ENCODE measurements at places on chromosomes 16 and 17.
A peak's percentile ranks its signal among the peaks of the same experiment; 100 is the strongest.

DNA sequence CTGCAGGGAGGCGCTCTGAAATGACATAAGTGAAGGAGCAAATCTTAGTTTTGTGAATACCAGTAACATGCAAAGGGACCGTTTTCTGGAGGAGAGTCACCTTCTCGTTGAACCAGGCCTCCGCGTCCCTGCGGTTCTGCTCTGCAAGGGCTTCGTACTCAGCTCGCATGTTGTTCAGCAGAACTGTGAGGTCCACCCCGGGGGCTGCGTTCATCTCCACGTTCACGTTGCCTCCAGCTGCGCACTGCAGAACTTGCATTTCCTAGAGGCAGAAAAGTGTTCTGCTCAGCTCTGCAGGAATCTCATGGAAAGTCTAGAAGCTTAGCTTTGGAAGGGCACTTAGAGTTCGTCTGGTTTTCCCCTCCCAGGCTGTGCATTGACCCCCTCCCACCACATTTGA is 4.1 kb downstream of the KRT25 start:
- no peak for DNase-seq

- no peak for DNase-seq
These were observed 15.0 kb downstream of the ATP2A1 start for GRCh38 chr16:28893291-28893690.

GRCh38 chr16:4733211-4733742 is 794 bp downstream of the ANKS3 start:
- DNase-seq, result no peak

DNA sequence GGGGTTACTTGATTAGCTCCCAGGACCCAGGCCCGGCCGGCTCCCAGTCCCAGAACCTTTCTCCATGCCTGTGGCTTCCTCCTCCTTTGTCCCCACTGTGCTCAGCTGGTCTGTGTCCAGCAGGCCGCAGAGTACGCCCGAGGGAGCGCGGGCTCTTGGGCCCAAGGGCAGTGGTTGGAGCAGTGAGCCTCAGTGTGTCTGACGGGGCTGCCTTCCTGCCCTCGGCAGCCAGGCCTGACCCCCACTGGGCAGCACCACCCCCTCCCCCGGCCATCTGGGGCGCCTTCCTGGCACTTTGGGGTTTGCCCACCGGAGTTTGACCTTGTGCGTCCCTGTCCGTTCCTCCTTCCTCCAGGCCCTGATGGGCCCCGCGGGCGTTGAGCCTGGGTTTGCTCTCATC is 62.4 kb upstream of the PVALEF start:
- no peak for DNase-seq

GRCh38 chr16:12111223-12111622 is 134.7 kb downstream of the SNX29 start:
- DNase-seq, result no peak

GRCh38 chr17:35616536-35616935 is 29.4 kb downstream of the AP2B1 start:
- DNase-seq, result no peak

DNA sequence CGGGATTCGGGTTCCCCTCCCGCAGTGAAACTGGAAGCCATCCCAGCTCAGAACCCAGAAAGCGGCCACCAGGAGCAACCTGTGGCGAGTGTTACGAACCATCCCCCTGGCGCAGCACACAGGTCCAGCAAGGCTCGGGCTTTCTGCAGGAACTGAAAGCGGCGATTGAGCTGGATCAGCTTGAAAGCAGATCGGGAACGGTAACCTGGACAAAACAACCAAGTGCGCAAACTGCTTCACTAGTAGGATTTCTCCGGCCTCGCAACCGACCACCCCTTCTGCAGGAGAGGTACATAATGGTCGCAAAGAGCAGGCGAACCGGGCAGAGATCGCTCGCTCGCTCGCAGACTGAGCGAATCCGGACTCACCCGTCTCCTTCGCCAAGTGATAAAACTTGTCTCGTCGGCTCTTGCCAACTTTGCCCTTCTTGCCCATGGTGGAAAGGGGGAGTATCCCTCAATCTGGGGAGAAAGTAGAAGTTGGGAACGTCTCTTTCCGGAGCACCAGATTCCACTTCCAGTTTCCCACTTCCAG is 696 bp upstream of the PSMC5 start:
- DNase-seq, result no peak

DNA sequence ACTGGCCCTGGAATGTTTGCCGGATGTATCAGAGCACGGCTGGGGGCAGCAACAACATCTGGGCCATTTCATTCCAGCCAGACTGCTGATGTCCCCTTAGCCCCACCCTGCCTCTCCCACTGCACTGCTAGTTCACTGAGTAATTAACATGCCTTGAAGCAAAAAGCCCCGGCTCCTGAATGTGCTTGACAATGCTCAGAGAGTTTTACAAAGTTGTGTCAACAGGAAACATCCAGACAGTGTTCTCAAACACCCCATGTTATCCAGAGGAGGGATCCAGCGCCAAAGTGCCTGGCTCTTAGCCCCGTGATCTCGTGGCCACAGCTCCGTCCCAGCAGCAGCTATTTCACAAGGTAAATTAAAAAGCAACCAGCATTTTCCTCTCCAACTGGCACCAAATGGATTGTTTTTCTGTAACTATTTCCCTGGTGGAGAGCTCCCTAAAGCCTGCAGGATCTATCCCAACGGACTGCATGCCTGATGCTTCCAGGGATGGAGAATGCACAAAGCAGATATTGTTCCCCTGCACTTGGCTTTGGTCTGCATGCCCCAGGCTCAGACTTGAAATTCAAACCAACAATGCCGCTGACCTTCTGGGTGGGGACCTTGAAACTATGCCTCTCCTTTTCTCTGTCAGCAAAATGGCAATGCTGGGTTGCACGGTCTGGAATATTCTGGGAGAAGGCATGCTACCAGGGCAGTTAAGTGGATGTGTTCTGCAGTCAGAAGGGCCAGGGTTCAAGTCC is 115.6 kb upstream of the CDH5 start:
- DNase-seq, result peak; percentile 71

GRCh38 chr16:80384862-80385261 is 155.9 kb upstream of the DYNLRB2 start:
- no peak for DNase-seq

DNA sequence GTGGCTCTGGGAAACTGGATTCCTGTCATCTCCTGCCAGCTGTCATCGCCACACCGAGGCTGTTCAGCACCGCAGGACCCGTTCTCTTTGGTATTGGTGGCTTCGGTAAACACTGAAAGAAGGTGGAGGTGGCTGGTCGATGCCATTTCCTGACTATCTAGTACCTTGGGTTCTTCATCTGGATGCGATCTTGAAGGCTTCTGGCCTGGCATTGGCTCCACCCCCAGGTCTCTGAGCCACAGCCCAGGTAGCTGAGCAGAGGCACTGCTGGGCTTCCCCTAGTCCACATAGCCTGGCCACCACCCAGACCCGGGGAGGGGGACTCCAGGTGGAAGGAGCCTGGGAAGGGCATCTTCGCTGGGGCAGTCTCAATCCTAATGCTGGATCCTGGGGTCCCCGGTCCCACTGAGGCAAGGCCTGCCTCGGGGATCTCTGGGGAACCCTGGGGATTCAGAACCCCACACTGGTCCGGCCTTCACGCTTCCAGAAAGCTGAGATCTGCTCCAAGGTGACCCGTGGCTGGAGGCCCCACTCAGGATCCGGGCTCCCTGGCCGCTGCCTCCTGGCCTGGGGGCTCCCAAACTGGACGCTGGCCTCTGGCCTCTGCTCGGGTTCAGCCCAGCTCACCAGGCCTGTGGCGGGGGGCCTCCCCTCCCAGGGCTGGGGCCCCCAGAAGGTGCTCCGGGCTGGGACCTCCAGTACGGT is 1.8 kb downstream of the C16orf54 start:
- DNase-seq, result no peak

GRCh38 chr16:54930005-54930868 is at the start of gene IRX5:
IRX5 (plus strand) TSS chr16:54930865; CDS start chr16:54931199, 334 bp downstream.
- DNase-seq, result peak; percentile 97

GRCh38 chr16:75250809-75251279 is 580 bp downstream of the BCAR1 start:
- peak; percentile 54 for DNase-seq

GRCh38 chr16:89044418-89045180 is 49.1 kb upstream of the ACSF3 start:
- DNase-seq, result peak; percentile 32

GRCh38 chr16:80345701-80346100 is 195.1 kb upstream of the DYNLRB2 start:
- no peak for DNase-seq

DNA sequence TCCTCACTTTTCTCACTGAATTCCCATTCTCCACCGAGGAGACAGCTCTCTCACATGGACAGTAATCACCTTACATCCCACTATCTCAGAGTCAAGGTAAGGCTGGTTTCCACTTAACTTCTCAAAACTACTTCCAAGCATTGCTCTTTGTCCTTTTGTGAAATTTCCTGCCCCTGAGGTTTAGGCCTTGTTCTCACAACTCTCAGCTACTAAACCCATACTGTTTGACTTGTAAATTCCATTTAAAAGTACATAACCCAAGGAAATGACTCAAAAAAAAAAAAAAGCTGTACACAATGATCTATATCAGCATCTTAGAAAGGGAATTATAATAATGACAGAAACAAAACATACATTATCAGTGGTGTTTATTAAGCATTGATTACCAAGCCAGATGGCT is 8.8 kb downstream of the CDC27 start:
- no peak for DNase-seq

- DNase-seq, result no peak
These were observed 2.7 kb upstream of the EPN3 start for GRCh38 chr17:50529849-50530248.

DNA sequence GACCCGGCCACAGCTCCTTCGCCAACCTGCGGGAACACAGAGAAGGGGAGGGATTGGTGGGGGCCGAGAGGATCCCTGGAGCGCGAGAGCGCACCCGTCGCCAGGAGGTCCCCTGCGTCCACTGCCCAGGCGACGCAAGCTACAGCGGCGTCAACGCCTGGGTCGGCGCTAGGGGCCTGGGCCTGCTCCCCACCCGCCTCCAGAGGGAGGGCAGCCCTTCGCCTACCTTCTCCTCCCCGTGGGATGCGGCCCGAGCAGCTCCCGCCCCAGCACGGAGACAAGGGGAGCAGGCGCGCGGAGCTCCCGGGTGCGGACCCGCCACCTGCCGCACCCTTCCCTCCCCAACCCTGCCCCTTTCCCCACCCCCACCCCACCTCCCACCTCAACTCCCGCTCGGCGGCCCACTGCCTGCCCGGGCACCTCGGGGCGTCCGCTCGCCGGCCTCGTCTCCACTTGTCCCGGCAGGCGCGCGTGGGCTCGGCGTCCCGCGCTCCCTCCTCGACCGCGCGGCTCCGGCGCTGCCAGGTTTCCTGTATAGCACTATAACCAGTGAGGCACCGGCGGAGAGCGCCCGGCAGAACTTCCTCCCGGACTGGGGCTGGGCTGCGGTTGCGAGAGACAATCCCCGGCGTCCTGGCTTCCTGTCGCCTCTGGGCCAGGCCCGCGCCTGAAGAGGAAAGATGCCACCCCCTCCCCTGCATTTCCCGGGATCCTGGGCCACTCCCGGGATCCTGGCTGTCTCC is 119.1 kb upstream of the SMURF2 start:
- DNase-seq, result peak; percentile 63

DNA sequence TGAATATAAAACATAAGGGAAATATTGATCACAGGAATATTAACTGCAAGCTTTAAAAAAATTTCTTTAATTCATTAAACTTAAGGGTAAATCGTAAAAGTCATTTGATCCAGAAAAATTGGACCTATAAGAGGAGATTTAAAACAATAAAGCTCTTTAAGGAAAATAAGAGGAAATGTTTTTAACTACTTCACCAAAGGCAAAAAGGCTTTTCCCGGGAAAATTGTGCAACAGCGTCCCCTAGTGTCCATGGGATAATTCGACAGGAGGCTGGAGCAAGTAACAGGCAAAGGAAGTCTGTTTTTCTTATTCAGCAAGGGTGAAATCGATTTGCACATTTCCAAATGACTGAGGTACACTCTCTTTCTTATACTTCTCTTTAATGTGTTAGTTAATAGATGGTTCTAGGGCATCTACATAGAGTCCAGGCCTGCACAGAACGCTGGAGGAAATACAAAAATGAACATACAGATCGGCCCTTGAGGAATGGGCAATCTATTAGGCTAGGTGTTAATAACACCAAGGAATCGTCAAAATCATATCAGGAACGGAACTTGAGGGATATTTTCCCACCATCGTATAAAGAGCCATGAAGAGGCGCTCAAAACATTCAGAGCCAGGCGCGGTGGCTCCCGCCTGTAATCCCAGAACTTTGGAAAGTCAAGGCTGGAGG is 61.4 kb downstream of the ZNF18 start:
- peak; percentile 65 for DNase-seq

GRCh38 chr16:27226976-27227705 is 23.8 kb downstream of the KDM8 start:
- peak; percentile 27 for DNase-seq

DNA sequence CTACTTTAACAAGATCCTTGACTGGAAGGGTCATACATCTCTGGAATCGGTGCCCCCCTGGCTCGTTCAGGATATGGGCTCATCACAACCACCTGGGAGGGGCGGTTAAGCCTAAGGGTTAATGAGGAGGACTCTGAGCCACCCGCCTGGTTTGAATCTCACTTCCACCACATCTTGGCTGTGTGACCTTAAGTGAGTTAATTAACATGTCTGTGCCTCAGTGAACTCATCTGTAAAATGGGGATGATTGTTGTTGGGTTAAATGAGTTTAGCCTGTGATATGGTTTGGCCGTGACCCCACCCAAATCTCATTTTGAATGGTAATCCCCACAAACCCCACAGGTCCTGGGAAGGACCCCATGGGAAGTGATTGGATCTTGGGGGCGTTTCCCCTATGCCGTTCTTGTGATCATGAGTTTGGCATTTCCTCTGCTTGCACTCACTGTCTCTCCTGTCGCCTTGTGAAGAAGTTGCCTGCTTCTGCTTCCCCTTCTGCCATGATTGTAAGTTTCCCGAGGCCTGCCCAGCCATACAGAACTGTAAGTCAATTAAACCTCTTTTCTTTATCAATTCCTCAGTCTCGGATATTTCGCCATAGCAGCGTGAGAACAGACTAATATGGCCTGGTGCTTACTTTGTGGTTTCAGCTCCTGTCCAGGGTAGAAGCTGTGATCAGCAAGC is 214.0 kb upstream of the CIBAR2 start:
- no peak for DNase-seq

GRCh38 chr16:73036074-73036826 is 11.7 kb downstream of the ZFHX3 start:
- DNase-seq, result peak; percentile 9

GRCh38 chr17:75346906-75347305 is 57.7 kb upstream of the SLC25A19 start:
- no peak for DNase-seq

- no peak for DNase-seq
These were observed 26.1 kb upstream of the MLKL start for GRCh38 chr16:74726716-74727115.

- DNase-seq, result no peak
These were observed 197.1 kb downstream of the ABCC12 start for GRCh38 chr16:47958726-47959125.

- DNase-seq, result no peak
These were observed 3.0 kb upstream of the PIK3R6 start for GRCh38 chr17:8870406-8871040.

DNA sequence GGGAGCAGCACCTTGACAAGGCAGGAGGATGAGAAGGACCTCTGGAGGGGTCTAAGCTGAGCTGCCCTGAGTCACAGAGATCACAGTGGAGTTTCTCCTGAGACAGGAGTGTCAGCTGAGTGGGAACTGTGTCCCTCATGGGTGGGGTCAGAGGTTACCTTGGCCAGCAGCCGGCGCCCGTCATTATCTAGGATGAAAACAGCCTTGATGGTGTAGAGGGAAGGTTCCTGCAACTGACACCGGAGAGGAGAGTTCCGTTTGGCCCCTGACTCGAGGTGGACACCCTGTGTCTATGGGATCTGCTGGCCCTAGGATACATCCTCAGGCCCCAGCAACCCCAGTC is 933 bp downstream of the COPZ2 start:
- no peak for DNase-seq

- DNase-seq, result no peak
These were observed 23.1 kb downstream of the MSI2 start for GRCh38 chr17:57279432-57279831.

GRCh38 chr16:66810391-66810790 is 9.0 kb upstream of the TERB1 start:
- no peak for DNase-seq
